ENCODE measurements at places on chromosomes 1 and 21.

DNA sequence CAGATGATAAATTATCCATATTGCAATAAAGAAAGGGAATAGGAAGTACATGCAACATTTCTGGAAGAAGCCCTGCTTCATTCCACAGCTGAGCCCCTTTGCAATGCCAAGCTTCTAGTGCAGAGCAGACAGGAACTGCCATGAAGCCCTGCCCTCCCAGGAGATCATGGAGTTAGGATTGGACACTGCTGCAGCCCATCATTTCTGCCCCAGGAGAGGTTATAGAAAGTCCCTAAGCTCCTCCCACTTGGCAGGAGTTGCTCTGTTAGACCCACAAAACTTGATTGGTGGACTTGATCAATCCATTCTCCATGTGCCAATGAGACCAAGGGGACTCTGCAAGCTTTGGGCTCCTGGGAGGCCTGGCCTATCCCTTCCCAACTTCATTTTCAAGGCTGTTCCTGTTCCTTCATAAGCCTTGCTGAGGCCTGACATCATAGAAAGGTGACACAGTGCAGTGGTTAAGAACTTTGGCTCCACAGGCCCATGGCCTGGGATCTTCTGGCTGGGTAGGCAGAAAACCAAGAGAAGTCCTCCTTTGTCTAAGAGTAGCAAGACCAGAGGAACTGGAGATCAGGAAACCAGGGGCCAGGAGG lies 1.3 kb upstream of the LAPTM5 start:
- DNase-seq = no peak

GRCh38 chr1:160676869-160677597 lies 30.2 kb upstream of the SLAMF1 start:
- no peak for DNase-seq

DNA sequence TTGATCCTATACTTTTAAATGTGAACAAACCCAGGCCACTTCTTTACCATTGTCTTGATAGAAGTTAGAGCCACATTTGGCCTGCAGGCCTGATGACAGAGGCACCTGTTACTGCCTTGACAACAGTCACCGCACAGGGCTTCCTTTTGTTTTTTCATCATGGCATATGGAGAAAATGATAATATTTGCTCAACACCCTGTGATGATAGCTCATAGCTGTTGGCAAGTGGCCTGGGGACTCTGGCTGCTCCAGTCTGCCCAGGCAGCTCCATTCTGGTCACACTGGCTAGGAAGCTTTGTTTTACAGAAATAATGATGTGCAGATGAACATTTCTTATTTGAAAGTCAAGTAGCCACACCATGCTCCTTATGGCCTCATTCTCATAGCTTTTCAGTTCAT lies 89.6 kb upstream of the GPR88 start:
- no peak for DNase-seq

GRCh38 chr1:23553231-23554126 lies 5.8 kb downstream of the ID3 start:
- DNase-seq = no peak

DNA sequence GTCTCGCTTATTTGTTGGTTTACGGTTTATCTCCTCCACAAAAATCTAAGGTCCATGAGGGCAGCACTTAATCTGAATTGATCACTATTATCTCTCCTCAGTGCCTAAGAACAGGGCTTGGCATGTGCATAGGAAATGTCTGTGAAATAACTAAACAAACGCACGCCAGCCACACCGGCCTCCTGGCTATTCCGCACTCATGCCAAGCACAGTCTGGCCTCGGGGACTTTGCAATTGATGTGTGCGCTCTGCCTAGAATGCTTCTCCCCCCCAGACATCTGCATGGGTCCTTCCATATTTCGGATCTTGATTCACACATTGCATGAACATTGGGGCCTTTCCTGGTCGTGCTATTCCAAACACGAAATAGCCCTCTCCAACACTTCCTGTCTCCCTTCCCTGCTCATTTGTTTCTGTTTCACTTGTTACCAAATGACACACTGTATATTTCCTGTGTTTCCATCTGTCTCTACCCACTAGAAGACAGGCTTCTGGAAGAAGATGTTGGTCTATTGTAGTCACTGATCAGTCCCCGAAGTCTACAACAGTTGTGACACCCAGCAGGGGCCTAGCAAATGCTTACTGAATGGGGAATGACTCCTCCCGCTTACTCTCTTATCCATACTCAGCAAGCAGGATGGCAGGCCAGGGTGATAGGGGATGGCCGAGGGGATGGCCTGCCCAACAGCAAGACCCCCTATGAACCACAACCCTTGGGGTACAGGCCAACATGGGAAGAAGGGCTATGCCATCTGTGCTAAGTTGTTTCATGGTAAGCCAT lies 93.9 kb downstream of the GLIS1 start:
- DNase-seq = no peak

DNA sequence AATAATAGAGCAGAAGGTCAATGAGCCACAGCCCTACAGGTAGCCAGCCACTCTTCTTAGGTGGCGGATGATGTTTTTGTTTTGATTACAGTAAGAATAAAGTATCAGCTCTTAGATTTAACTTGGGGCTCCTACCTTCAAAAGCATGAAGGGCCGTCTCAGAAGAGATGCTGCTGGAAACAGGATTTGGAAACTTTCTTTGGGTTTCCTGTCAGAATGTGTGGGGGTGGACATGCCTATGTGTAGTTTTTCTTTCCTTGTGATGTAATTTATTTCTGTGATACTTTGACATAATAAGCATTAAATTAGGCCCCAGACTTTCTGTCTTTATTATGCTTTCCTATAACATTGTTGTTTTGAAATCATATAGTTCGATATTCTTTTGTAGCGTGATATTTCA lies 1.5 kb downstream of the RAP1A start:
- no peak for DNase-seq

DNA sequence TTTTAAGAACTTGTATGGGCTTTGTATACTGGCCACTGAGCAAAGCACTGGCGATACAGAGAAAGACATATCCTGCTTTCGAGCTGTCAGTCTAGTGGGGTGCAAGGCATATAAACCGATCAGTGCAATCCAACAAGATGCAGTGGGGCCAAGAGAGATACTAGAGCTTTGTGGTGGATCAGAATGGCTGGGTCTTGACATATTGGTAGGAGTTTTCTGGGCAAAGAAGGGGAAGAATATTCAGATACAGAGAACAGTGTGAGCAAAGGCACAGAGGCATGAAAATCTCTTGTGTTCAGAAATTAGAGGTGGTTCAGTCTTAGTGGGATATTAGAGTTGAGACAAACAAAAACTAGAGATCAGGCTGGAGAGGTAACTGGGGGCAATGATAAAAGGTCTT lies 49.2 kb downstream of the FOXO6 start:
- no peak for DNase-seq

DNA sequence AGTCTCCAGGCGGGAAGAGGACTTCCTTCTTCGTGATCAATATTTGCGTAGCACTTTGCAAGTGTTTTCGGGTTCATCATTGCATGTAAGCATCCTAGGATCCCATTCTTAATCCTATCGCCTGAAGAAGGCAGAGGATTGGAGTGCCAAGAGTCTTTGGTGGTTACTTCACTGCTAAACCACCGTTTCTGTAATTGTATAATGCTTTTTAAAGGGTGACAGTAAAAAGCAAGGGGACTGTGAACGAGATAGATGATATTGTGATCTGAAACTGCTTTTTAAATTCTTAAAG lies 345 bp upstream of the ALDH9A1 start:
- DNase-seq = no peak

- DNase-seq = no peak
Measured at GRCh38 chr1:56958526-56958925, 7.3 kb downstream of the C8B start.

DNA sequence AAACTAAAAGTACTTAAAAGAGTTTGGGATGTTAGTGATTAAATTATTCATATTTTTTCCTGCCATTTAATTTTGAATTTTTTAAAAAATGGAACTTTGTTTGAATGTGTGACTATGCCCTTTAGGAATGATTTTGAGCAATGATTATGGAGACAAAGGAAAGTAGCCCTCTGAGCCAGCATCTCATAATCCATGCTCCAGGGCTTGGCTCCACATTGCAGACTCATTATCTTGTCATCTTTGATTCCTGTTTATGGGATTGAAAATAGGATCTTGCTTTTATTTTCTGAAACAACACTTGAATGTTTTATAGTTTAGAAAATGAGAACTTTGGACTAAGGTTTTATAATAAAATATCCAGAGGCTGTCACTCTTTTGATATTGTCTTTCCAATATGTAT lies 14.5 kb downstream of the AXDND1 start:
- no peak for DNase-seq

DNA sequence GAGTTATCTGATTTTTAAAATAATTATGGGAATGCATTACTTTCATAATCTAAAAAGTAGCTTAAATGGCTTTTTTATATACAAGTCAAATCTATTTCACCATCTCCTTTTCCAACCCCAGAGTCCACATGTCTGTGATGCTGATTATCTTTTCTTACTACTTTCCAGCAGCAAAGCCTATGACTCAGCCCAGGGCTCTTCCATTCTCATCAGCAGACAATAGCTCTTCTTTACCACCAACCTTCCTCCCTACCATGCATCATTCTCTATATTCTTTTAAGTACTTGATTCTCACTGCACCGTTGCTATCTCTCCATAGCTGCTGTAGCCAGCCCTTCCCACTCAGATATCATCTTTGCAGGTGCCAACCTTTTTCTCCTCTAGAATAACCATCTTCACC lies 61.3 kb downstream of the OVGP1 start:
- DNase-seq = no peak

DNA sequence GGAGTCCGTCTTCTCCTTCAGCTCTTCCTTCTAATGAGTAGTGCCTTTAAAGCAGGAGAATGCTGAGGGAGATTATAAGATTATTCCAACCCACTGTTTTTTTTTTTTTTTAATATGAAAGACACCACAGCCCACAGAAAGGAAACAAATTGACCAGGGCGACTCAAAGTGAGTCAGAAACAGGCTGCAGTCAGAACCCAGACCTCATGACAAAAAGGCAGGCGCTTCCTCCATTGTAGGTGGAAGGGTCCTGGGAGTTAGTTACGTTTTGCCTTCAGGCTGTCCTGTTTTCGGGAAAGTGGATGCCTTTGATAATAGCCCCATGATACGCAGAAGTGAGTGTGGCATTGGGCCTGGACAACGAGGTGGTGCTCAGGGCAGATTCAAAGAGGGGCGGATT lies 21.0 kb downstream of the PLXNA2 start:
- DNase-seq = no peak

- no peak for DNase-seq
Measured at GRCh38 chr1:111448482-111448917, 556 bp downstream of the WDR77 start.

DNA sequence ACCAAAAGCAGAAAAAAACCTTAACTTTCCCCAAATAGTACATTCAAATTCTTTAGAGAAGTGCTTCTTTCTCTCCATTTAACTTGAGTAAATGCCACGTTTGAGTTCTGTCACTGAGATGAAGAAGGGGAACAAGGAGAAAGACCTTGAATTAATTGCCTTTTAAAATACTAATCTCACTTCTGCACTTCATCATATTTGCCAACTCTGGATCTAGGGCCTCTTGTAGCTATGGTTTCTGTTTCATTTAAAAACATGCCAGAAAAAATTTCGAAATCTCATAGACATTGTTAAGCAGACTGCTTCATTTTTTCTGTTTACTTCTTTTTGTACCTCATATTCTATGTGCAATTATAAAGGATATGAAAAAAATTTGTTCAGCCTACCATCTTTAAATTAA lies 24.6 kb downstream of the MIXL1 start:
- no peak for DNase-seq

DNA sequence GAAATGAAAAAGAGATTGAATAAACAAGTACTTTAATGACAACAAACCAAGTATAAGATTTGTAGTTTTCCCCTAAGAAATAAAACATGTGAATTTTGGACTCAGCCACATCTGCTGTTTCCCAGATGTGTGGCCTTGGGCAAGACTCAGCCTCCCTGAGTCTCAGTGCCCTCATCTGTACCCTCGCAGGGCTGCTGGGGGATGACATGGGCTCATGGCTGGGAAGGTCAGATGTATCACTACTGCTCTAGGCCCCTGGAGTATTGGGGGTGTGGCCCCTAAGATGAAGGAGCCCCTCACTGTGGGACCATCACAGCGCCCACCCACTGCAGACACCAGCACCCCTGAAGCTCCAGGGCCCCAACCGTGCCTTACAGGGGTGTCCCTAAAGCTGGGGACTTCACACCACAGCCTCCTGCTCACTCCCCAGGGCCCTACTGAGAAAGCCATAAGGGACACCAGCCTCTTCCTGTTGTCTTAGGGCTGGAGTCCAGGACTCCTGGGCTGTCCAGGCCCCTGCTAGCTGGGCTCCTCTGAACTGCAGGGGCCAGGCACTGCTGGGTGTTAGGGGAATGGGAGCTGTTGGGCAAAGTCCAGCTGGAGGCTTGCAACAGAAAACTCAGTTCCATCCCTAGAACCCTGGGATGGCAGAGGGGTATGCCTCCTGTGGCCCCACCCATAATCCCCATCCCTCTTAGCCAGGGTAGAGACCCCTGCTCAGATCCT lies 104.0 kb upstream of the WNT4 start:
- DNase-seq = no peak

- DNase-seq = no peak
Measured at GRCh38 chr1:201280884-201281283, 2.4 kb upstream of the PKP1 start.

DNA sequence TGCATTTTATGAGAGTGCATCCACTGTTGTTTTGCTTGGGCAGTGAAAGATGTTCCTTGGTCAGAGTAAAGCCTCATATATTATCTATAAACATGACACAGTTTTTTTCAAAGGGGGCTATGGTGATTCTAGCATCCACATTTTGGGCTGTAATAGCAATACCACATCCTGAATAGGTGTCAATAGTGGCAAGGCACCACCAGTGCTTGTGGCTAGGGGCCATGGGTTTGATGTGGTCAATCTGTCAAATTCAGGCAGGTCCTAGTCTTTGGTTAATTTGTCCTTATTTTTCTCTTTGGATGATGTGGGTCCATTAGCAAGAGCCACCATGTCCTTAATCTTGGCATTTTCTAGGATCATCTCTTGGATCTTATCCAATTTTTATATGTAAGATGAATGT lies 13.1 kb downstream of the CD1E start:
- DNase-seq = no peak

DNA sequence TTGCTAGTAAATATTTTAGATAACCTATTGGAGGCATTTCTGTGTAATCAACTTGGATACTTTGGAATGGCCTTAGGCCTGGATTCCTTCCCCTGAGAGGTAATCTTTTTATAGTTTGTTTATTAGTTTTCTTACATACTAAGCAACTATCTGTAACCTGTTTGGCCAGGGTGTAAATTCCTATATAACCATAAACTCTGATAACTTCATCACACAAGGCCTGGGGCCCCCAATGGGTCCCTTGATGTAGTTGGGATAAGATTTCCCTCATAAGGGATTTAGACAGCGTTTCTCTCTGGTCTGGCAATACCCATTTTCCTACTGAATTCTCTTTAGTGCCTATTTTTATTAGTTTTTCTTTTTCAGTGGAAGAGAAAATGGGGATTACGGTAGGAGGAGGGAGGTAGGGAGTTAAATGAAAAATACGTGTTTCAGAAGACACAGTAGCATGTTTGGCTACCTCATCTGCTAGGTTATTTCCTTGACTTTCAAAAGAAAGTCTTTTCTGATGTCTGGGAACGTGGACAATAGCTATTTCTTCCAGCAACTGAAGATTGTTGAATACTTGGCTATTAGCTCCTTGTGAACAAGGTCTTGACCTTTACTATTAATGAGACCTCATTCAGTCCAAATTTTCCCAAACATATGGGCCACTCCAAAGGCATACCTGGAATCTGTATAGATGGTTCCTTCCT lies 7.4 kb upstream of the AADACL3 start:
- no peak for DNase-seq

- no peak for DNase-seq
Measured at GRCh38 chr21:41497008-41497407, 10.9 kb downstream of the TMPRSS2 start.

GRCh38 chr1:220483700-220484099 lies 44.2 kb upstream of the MARK1 start:
- DNase-seq = no peak

GRCh38 chr1:165501970-165502348 lies 41.8 kb upstream of the LRRC52 start:
- no peak for DNase-seq

All from AG04450 (cell line).